CD4-positive, alpha-beta T cell treated with Interleukin-6 at 100 ng/mL for 8 hours (primary cell): ENCODE measurements at places on chromosomes 2 and 18.
A peak's percentile ranks its signal among the peaks of the same experiment; 100 is the strongest.

GRCh38 chr18:9102508-9103375 is at the start of gene NDUFV2:
TSS of gene NDUFV2 (plus strand) at chr18:9102699. CDS start at chr18:9102744, 45 bp downstream.
- DNase-seq, result peak; percentile 97

- DNase-seq, result no peak
Measured at GRCh38 chr2:26177122-26177521, 4.2 kb downstream of the GAREM2 start.

DNA sequence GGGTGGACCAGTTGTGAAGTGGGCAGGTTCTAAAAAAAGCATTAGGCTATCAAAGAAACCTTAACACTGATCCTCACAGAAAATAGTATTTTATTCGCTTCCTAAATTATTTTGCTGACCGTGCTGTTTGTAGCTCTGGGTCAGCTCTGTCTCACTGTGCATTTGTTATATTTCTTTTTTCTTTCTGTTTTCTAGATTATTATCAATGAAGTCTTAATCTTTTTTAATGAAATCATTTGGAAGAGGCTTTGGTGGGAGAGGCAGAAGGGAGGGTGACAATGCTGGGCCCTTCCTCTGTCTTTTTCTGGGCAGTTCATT is 213.6 kb downstream of the PTGR3 start:
- no peak for DNase-seq

DNA sequence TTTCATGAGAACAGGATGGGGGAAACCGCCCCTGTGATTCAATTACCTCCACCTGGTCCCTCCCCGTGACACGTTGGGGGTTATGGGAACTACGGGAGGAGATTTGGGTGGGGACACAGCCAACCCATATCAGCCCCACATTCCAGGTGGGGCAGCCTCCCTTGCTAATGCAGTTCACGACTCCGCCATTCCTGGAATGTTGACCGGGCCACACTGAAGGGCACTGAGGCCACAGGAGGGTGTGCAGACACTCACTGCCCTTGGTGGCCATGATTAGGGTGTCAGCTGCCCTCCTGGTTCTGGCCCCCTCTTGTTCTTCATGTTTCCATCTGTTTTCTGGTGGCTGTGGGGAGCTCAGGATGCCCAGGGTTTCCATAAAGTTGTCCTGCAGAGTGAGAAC is 176.3 kb downstream of the TWIST2 start:
- no peak for DNase-seq

DNA sequence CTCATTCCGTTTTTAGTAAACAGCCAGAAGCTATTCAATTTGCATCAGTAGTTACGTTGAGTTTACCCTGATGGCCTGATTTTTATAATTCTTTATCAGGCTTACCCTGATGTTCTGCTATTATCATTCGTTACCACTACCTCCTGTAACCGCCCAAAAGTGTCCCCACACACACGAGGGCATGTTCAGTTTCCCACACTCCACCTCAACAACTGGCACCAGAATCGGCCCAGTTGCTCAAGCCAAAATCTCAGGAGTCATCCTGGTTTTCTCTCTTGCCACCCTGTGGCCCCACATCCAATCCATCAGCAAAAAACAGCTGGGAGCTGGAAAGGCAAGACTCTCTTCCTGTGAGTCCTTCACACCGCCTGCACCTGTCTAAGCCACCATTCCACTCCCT is 102.9 kb upstream of the RAB6C start:
- no peak for DNase-seq

GRCh38 chr2:233363744-233364235 is 9.5 kb downstream of the DGKD start:
- no peak for DNase-seq

DNA sequence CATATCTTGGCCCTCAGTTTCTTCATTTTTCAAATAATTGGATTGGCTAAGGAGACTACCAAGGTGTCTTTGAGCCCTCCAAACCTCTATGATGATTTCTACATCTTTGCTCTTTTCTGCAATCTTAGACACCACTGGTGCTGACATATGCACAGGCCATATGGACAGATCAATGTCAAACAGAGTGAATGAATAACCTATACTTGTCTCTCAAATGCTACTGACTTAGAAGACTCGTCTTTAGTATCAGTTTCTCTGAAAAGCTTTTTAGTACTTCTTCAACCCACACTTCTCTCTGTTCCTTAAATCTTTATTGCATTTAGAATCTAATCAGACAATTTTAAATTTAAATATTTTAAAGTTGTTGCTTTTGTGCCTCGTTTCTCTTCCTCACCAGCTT is 258.2 kb downstream of the LTBP1 start:
- no peak for DNase-seq

DNA sequence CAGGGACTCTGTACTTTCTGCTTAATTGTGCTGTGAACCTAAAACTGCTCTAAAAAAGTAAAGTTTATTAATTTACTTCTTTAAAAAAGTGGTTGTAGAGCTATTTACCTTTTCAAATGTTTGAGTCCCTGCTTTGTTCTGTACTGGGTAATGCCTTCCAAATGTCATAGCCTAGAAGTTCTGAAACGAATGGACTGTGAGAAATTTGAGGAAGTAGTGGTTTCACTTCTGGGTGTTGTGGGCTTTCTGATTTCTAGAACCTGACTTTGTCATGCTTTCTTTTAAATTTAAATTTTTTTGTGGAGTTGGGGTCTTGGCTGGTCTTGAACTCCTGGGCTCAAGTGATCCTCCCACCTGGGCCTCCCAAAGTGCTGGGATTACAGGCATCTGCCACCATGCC is 44.6 kb downstream of the SMAD4 start:
- no peak for DNase-seq

- DNase-seq, result no peak
Measured at GRCh38 chr2:214482728-214483127, 71.9 kb downstream of the VWC2L start.

GRCh38 chr18:66150650-66151049 is 399.8 kb downstream of the CDH7 start:
- DNase-seq, result no peak

DNA sequence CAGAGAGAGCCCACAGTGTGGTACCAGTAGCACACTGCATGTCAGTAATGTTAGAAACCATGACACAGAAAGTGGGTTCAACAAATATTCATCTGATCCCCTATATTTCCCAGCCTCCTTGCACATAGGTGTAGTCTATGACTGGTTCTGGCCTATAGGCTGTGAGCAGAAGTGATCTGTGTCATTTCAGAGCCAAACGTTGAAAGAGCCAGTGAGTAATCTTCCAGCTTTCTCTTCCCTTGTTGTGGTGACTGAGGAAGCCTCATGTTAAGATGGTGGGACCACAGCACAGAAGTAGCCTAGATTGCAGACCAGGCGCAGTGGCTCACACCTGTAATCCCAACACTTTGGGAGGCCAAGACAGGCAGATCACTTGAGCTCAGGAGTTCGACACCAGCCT is 4.1 kb downstream of the TMEM237 start:
- DNase-seq, result no peak

- no peak for DNase-seq
Measured at GRCh38 chr18:37783771-37784170, 218.2 kb upstream of the CELF4 start.

DNA sequence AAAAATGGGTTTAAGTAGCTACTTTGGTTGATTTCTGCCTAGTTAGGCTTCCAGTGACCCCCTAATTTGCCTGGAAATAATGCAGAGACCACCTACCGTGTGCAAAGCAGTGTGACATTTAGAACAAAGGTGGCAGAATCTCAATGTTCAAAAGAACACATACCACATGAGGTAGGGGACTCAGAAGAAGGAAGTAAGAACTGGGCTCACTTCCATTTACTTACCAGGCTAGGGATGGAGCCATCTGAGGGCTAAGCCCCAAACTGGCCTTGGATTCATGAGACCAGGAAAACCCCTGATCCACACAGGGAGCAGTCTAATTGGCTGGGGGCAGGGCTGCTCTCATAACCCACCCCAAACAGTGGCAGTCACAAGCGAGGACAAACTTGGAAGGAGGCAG is 190.7 kb downstream of the NCKAP5 start:
- no peak for DNase-seq

- no peak for DNase-seq
Measured at GRCh38 chr2:197801033-197801432, 3.4 kb upstream of the PLCL1 start.

DNA sequence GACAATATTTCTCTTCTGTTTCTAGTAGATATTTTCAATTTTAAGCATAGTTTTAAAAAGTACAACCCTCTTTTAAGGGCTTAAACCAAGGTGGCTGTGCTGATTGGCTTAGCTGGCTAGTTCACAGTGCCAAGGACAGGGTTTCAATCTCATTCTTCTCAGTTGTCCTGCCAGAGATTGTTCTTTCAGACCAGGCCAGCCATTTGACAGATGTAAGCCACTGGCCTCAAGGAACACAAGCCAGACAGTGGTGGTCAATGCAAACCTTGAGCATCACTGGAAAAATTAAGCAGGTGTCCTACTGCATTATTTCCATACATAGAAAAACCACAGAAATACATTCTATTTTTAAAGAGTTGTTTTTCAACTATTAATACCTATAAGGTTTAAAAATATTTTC is 5.9 kb downstream of the RNF103 start:
- DNase-seq, result no peak

DNA sequence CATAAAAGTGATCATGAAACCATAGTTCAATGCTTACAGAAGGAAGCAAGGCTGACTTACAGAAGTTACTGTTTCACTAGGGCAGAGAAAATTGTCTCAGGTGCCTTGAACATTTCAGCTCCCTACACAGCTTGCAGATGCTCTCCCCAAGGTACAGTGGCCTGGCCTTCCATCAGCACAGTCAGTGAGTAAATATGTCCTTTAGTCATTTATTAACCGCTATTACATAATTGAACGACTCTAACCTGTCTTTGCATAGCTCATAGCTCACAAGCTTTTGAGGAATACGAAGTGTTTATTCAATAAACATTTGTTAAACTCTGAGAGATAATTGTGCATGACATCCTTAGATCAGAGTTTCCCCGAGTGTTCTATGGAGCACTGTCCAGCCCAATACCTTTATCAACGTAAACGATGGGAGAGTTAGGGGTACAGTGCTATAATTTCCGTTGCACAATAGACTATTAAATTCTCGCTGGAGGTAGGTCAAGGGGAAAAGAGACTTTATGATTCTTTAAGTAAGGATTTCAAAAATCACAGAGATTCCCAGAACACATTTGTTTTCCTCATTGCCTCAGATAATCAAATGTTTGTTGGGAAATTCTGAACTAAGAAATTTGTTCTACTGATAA is 677.8 kb downstream of the TSN start:
- DNase-seq, result no peak

- DNase-seq, result peak; percentile 32
Measured at GRCh38 chr2:219252084-219252483, 959 bp upstream of the TUBA4B start.

GRCh38 chr2:67471681-67472080 is 74.5 kb downstream of the ETAA1 start:
- DNase-seq, result no peak

DNA sequence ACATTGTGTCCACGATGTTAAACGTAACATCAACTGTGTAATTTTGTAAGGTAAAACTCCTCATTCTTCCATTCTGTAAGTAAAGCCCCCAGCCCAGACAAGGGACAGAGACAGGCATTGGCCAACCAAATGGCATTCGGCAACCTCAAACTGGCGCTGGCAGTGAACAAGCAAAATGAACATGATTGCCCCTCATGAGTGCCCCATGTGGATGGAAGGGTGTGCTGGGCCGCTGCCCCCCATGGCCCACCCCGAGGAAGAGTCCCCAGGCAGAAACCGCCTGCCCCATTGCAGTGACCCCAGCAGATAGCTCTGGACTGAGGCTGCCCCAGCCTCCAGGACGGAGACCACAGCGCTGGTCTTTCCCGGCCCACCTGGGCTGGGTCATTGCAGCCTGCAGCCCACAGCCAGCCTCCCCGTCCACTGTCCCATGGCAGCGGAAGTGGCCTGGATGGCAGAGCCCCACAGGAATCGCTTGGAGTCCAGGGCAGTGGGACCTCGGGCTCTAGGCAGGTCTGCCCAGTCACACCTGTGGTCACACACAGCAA is 220.2 kb downstream of the HDAC4 start:
- no peak for DNase-seq

DNA sequence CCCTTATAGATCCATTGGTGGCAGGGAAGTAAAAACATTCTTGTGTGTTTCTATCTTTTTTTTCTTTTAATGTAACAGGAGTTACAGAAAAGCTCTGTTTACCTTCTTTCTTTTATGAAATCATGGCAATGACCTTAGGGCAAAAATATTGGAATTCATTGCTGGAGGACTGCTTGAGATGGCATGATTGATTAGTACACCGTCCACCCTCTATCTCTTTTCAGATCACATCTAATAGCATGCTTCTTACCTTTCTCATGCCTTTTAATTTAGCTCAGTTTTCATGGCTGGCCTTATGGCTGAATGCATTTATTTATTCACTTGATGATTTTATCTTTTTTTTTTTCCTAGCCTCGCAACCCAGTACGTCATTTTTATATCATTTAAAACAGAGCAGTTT is 177.6 kb upstream of the CDH20 start:
- DNase-seq, result no peak

GRCh38 chr2:23157812-23158211 is 227.2 kb upstream of the KLHL29 start:
- DNase-seq, result no peak

DNA sequence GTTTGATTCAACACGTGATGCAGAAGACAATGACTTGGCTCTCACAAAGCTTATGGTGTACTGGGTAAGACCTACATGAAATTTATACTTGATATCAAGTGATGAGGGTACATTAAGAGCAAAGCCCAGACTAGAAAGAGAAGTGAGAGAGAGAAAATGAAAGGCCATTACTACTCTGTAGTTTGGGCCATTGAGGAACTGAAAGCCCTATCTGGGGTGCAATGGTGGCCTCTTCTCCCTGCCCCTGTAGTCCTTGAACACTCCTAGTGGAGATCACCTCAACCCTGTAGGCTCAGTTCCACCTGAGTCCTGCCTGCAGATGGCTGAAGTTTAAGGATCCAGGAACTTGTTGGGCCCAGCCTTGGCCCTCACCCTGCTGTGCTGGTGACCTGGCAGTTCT is 569.8 kb upstream of the MEX3C start:
- no peak for DNase-seq

DNA sequence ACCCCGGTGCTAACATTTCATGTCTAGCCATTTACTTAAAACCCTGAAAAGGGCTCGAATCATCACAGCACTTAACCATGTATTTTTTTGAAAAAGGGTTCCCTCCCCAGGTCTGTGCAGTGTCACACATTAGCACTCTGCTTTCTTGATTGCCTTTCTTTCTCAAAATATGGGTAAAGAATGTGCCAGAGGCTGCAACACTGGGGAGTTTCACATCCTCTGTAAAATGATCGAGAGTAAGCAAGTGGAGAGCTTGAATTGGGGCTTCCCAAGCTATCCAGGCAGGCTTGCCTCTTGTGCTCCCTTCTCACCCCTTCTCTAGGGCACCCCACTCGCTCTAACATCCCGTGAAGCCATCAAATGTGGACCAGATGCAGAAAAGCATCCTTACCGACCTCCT is 177.0 kb upstream of the CCDC68 start:
- no peak for DNase-seq

GRCh38 chr2:85704800-85705679 is 10.9 kb downstream of the GNLY start:
- no peak for DNase-seq

- no peak for DNase-seq
Measured at GRCh38 chr2:218993345-218994315, at the start of gene CRYBA2. TSS of gene CRYBA2 (minus strand) at chr2:218993422. CDS start at chr2:218993176, 246 bp downstream.
